Left lobe of liver (tissue), 2 donors: ENCODE measurements at places on chromosomes 6 and 20.

- DNase-seq, result peak; percentile 73
Measured at GRCh38 chr20:44217342-44218092, 6.9 kb upstream of the OSER1 start.

GRCh38 chr6:108171291-108171917 lies 5.6 kb downstream of the NR2E1 start:
- DNase-seq, result no peak

DNA sequence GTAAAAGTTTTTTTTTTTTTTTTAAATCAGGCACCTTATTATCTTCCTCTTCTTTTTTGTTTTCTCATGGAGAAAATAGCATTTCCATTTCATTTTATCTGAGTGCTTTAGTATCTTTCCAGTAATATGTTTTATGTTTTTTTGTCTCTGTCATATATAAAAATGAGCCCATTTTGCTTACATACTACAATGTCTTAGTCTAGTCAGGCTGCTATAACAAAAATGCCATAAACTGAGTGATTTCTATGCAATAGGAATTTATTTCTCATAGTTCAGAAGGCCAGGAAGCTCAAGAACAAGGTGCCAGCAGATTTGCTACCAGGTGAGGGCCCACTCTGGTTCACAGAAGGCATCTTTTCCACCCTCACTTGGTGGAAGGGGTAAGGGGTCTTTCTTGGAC lies 35.7 kb upstream of the AIG1 start:
- no peak for DNase-seq

DNA sequence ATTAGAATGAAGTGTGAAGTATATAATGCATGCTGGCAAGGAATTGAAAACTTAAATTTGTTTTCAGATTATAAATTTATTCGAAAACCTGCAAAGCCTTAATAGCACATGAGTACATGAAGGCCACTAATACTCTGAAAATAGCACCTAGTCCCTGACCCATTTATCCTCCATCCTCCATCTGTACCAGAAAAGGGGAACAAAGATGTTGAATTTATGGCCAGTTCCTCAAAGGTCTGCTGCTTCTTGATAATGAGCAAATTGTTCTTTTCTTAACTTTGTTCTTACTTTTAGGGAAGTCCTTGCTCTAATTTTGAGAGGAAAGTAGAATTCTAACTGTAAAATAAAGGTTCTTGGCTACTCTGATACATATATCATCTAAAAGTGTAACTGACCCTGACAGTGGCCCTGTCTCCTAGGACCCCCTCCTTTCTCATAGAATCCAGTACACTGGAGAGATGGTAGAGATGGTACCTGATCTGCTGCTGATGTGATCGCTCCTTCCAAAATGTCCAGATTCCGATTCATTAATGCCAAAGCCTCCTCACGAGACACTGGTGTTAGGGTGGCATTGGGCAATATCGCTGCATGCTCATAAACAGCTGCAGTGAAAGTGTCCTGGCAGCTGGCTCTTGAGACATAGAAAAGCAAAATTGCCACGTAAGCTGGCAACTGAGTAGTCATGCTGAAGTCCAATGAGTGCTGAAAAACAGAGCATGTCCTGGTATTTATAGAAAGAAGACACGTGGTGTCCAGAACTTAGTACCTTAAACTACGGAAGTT lies at the start of gene VNN1:
Gene VNN1 (minus strand): TSS at position 704 of the 783 bp plus-strand sequence. CDS start 20 bp downstream, at position 684.
- DNase-seq, result peak; percentile 88

DNA sequence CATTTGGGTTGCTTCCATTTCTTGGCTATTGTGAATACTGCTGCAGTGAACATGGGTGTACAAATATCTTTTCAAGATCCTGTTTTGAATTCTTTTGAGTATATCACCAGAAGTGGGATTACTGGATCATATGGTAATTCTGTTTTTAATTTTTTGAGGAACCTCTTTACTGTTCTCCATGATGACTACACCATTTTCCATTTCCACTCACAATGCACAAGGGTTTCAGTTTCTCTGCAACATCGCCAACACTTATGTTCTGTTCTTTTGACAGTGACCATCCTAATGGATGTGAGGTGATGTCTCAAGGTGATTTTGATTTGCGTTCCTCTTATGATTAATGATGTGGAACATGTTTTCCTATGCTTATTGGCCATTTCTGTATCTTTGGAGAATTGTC lies 214.4 kb upstream of the ZFP64 start:
- DNase-seq, result no peak

GRCh38 chr6:624979-625378 lies 31.9 kb downstream of the HUS1B start:
- no peak for DNase-seq

GRCh38 chr20:5212907-5213487 lies 86.2 kb downstream of the CDS2 start:
- no peak for DNase-seq

GRCh38 chr20:61925555-61926252 lies 140.0 kb downstream of the TAF4 start:
- DNase-seq, result no peak

DNA sequence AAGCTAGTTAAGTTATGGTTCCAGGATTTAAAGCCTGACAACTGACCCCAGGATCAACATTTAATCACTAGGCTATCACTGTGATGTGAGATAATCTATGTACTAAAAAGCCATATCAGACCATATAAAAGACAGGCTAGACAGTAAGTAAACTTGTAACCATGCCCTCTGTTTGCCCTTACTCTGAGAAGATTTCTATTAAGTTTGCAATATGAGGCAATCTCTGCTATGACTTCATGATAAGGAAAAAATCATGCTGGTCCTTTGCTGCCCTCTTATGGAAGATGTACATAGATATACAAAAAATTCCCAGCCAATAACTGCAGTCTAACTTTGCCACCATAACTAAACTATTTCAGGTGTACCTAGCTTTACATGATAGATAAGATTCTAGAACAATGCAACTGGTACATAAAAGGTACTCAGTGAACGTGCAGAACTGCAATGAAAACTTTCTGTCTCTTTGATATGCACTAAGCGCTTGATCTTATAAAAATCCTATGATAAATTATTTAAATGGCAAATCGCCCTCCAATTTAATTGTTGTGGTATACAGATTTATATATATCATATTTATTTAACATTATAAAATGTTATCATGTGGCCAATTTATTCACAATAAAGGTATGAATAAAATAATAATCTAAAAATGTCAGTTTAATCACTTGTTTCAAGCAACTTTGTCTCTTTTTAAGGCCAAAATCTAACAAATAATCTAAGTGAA lies 70.5 kb downstream of the FAM217A start:
- DNase-seq, result no peak

- DNase-seq, result no peak
Measured at GRCh38 chr20:58636983-58637421, 14.1 kb upstream of the STX16 start.

DNA sequence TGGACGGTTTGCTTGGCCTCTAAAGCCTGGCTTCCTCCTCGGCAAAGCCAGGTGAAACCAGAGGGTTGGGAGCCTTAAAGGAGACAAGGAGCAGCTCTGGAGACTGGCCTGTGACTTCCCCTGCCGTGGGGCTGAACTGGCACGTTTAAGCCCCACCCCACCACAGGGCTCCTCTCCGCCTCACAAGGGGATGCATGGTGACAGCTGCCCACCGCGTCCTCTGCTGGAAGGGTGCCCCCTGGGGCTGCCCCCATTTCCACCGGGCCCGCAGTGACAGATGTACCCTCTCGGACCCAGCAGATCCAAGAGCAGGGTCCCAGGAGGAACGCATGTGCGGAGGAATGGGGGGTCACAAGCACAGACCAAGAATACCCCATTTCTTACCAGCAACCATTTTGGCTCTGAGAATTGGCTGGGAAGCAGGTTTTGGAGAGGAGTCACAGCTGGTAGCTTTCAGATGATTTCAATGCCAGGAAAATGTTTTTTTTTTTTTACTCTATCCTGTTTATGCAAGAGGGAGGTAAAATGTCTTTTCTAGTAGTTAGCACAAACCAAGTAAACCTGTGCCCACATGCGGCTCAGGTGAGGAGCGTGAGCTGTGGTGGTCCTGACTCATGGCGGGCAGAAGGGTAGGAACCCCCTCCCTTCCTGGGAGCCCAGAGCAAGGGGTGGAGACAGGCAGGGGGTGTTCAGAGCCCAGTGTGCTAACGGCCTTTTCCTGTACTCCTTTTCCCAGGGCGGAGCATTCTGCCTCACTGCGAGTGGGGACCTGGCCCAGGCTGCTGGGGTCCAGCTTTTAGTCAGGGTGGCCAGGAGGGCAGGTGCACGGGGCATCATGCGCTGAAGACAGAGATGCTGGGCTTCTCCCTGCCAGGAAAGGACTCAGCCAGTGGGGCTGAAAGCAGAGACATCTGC lies 33.0 kb downstream of the FRMD1 start:
- no peak for DNase-seq

- no peak for DNase-seq
Measured at GRCh38 chr20:36736451-36737182, 9.3 kb downstream of the NDRG3 start.

DNA sequence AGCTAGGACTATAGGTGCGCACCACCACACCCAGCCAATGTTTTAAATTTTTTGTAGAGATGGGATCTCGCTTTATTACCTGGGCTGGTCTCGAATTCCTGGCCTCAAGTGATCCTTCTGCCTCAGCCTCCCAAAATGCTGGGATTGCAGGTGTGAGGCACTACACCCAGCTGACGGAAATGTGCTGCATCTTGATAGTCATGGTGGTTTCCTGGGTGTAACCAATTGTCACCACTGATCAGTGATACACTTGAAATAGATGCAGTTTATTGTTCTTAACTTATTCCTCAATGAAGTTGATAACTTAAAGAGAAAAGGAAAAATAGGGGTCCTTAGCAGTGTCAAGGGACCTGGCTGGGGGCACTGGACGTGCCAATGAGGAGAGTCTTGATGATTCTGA lies 92.4 kb downstream of the PPP1R14C start:
- DNase-seq, result no peak

GRCh38 chr20:51594236-51595057 lies 51.9 kb upstream of the NFATC2 start:
- DNase-seq, result no peak

DNA sequence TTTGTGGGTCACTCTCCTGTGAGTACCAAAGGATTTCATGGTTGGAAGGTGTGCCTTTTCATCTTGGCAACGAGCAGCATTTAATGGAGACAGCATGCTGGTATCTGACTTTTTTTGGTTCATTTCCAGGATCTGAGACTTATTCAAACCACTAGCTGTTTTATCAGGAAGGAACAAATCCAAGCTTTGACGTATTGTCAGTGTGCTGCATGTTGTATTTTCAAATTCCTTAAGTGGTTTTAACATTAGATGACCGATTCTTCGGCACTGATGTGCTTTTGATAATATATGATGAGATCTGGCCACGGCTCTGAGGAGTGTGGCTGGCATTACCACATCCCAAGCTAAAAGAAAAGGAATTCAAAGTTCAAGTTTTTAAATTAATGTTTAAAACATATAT lies 6.4 kb downstream of the RMND1 start:
- DNase-seq, result no peak

- no peak for DNase-seq
Measured at GRCh38 chr20:4160761-4161305, 145.5 kb upstream of the RNF24 start.

DNA sequence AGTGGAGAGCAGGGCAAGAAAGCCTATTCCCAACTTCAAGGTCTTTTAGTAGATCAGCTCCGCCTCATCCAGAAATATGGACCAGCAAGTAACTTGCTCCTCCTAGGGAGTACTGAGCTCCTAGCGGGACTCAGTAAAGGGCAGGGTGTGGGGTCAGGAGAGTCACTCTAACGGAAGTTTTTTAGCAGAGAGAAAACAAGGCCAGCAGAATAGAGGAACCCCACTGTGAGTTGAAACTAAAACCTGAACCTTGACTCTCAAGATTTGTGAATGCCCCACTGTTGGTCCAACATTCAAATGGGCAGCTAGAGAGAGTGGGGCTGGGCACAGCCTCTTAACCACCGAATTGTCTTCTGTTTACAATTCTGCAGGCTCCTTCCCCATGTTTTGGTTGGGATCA lies 244.8 kb downstream of the FARS2 start:
- DNase-seq, result no peak

DNA sequence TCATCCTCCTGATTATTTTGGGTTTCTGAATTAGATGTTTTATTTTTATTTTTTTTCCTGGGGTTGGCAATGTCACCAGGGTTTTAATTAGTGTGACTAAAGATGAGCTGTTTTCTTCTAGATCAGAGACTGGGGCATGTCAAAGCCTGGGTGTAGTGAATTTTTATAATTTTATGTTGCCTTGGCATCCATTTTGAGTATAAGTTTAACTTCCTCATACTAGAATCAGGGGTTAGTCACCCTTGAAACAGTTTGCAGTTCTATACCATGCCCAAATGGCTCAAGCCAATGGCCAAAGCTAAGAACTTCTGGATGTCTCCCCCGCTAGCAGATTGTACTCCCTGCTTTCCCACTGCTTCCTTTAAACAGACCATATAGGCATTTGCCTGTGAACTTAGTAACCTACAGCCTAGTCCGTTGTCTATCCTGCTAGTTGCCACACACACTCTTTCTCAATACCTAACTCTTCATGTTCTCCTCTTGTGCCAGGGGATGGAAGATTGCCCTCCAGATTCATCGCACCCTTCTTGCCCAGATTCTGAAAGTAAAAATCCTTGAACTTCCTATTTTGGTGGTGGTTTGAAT lies 54.5 kb downstream of the KIAA0408 start:
- no peak for DNase-seq

DNA sequence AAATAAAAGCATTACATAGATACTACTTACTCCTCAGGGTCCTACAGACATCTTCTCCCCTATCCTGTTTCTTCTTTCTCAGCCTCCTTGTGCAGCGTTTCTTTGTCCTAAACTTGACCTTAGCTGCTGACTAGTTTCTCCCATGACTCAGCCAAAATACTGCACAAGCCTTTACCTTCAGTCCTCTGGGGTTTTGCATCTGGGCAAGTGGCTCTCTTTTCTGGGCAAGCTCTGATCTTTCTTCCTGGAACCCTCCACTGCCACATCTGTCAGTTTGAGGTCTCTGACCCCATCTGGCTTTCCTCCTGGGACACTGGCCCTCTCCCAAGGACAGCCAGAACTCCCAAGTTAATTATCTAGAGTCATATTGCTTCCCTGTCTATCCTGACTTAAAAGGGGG lies 838.4 kb downstream of the DHX35 start:
- no peak for DNase-seq

- no peak for DNase-seq
Measured at GRCh38 chr6:34527751-34528670, 28.1 kb downstream of the SPDEF start.

DNA sequence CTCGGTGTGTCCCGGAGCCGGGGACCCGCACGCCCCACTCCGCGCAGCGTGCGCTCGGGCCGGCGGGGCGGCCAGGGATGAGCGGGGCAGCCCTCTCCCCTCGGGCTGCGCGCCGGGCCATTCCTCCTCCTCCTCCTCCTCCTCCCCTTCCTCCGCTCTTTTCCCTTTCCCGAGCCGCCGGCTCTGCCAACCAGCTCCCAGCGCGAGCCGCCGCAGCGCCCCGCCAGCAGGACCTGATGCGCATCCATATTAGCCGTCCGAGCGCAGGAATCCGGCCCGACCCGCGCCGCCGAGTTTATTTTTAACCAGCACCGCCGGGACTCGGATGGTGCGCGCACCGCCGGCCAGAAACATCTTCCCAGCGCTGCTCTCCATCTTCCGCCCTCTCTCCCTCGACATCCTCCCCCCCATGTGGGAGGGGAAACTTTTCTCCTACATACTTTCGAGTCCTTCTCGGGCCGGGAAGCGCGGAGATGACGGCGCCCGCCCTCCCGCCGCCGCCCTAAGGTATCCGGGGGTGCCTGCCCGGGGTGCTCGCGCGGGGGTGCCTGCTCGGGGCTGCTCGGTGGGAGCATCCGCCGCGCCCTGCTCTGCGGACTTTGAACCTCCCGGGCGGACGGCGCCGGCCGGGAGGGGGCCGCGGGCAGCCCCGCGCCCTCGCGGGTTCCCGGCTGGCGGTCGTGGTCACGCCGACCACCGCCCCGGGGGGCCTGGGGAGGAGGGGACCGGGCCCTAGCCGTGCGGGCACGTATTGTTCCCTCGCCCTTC lies 619 bp downstream of the RREB1 start:
- DNase-seq, result peak; percentile 77
